Activated naive CD8-positive, alpha-beta T cell treated with anti-CD3 and anti-CD28 coated beads, Interleukin-2, amount 10 ng/mL, durations not matched to agents 7 days and 5 days (primary cell): ENCODE measurements at places on chromosomes 7 and 10. TPM values are rescaled to one million over a fixed set of nuclear protein-coding genes. Genes with fewer than 3 reads are reported as not detected.

DNA sequence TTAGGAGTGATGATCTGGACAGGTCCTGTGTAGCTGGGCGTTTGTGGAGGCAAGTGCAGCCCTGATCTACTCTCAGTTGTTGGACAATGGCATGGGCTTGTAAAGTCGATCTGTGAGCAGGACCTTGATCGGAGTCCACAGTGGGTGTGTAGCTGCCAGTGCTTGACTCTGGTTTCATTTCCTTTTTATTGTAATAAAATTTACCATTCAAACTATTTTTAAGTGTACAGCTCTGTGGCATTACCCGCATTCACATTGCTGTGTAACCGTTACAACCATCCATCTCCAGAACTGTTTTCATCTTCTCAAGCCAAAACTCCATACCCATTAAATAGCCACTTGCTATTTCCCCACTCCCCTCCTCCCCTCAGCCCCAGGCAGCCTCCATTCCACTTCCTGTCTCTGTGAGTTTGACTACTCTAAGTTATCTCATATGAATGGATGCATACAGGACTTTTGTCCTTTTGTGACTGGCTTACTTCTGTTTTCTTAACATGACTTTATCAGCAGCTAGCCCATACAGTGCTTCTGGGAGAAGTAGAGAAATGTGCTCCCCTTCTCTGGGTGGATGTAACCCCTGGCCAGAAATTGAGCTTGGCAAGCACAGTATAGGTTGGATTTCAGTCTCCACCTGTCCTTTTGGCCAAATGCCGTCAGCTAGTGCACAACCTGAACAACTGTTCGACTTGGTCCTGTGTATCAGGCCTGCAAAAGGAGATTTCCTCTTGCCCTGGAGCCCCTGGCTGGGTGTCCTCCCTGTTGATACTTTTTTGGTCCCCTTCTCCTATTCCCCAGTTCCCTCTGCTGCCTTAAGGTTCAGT lies 180.0 kb downstream of the LRMDA start:
- no peak overlapping the region for H3K27ac ChIP-seq
- H3K4me1 ChIP-seq = no peaks in the 10 kb centered on the region
- H3K27me3 ChIP-seq = peaks cover 7% of the 10 kb centered on the region
- no peak overlapping the region for H3K4me3 ChIP-seq

DNA sequence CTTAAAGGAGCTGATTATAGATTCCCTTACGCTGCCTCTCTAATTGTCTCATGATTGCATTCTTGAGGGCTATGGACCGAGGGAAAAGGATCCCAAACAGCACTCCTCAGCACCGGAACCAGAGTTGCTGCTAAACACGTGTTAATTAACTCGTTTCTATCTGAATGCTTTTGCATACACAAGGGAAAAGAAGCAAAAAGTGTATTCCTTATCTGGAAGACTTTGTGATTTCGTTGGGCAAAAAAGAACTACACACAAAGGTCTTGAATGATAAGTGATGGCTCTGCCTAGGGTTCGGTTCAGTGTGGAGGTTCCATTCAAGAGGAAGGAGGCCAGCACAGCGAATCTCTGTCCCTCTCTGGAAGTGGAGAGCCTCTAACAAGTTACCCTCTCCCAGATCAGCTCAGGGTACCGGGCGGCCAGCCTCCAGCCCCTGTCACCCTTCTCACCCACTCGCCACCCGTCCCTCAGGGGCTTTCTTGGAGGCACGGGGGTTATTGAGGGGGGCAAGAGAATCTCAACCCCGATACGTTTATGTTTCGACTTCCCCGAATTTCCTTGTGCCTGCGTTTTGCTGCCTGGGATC lies 515 bp upstream of the SLC4A2 start:
- peaks cover 5% of the 10 kb centered on the region for H3K36me3 ChIP-seq
- H3K27me3 ChIP-seq = no peaks in the 10 kb centered on the region

DNA sequence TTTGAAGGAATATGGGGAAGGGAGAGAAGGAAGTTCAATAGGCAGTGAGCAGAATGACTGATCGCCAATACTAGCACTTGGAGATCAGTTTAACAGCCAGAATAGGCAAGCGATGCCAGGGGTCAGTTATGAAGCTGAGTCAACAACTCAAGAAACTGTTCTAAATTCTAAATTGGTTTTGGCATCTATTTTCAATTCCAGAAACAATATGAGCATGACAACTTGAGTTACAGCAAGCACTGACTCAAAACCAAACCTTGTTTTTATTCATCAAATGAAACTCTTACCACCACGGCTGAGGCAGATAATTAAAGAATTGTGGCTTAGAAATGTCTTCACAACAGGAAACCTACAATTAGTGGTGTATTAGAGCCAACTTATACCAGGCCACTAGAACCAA lies 180.5 kb upstream of the ASAH2 start:
- H3K27ac ChIP-seq = peak overlapping the region; percentile 50
- no peaks in the 10 kb centered on the region for H3K27me3 ChIP-seq
- DNase-seq = no peak

GRCh38 chr10:59383436-59383835 lies 21.1 kb upstream of the FAM13C start:
- no peak overlapping the region for H3K4me3 ChIP-seq
- H3K27me3 ChIP-seq = no peaks in the 10 kb centered on the region
- no peaks in the 10 kb centered on the region for H3K4me1 ChIP-seq
- no peaks in the 10 kb centered on the region for H3K36me3 ChIP-seq
- DNase-seq = no peak

DNA sequence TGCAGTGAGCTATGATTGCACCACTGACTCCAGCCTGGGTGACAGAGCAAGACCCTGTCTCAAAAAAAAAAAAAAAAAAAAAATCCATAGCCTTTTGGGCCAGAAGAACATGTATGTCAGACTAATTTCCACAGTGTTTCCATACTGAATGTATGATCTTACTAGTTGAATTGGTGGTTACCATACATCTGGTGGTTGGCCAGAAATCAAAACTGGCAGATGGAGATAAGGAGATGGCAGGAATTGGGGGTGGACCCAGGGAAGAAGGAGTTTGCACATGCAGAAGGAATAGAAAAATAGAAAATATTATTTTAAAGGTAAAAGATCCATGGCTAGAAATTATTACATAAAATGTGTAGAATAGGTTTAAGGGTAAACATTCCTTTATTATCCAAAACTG lies 3.7 kb upstream of the ATOH7 start:
- no peak for DNase-seq
- peaks cover 6% of the 10 kb centered on the region for H3K4me1 ChIP-seq

NKX1-2 gene
- not detected for total RNA-seq

AS3MT gene
- 1.3 TPM for total RNA-seq
